ENCODE measurements at places on chromosomes 2 and 18.

DNA sequence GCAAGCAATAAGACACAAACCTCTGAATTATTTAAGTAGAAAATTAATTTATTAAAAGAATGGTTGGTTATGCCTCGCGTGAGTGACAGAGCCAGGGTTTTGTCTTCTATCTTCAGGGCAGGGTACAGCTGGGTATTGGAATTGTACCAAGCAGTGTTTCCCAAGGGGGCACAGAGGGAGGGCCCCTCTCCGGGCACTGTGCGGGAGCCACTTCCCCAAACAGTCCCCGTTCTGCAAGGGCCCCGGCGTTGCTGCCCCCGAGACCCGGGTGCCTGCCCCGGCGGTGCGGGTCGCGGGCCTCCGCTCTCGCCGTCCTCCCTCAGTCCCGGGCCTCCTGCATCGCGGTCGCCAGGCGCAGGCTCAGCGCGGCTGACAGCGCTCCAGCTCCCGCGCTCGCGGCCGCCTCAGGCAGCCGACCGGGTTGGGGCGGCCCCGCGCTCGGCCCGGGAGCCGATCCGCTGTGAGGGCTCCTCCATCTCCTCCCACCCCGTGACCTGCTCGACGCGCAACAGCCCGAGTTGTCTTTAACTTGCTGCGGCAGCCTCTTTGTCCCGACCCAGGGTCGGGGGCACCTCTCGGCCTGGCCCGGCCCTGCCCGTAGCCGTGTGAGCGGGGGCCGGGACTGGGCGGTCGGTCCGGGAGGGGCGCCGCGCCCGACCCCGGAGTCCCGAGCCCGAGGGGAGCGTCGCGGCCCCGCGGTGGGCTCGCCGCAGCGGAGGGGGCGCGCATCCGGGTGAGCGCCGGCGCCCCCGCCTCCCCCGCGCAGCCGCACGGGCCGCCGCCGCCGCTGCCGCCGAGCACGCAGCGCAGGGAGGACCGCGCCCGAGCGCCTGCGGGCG is 620 bp upstream of the GALNT1 start:
- DNase-seq: peak; percentile 62

DNA sequence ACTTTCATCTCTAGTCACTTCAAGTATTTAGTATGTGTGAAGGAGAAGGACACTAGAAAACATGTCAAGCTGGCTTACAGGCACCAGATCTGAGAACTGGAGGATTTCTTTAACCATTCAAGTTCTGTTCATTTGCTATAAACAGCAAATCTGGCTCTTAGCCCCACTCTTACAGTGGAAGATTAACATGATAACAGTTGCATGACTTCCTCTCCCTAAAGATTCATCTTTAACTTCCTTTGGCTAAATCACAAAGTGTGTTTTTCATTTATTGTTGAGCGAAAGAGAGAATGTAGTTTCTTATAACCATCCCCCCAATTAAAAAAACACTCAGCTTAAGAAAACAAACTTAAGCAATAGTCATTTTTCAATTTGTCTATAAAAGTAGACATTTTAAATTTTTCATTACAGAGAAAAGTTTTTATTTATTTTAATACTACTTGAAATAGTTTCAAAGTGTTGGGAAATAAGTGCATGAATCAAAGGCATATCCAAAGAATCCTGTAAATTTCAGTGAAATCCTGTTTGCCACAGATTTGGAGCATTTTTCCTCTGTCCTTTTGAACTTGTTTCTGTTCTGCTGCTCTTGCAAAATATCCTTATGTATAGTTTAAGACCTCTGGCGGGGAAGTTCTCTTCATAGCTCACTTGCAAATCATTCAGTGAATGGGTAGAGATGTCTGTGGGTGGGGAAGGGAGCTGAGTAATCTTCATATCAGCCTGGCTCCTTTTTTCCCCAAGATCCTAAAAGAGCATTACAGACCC is 241.0 kb upstream of the RBBP8 start:
- peak; percentile 70 for DNase-seq

- DNase-seq: peak; percentile 13
Observed at GRCh38 chr2:165239230-165239629, at the start of gene SCN2A. Gene SCN2A (plus strand): TSS chr2:165239414. CDS start chr2:165295824, 56,410 bp downstream.

DNA sequence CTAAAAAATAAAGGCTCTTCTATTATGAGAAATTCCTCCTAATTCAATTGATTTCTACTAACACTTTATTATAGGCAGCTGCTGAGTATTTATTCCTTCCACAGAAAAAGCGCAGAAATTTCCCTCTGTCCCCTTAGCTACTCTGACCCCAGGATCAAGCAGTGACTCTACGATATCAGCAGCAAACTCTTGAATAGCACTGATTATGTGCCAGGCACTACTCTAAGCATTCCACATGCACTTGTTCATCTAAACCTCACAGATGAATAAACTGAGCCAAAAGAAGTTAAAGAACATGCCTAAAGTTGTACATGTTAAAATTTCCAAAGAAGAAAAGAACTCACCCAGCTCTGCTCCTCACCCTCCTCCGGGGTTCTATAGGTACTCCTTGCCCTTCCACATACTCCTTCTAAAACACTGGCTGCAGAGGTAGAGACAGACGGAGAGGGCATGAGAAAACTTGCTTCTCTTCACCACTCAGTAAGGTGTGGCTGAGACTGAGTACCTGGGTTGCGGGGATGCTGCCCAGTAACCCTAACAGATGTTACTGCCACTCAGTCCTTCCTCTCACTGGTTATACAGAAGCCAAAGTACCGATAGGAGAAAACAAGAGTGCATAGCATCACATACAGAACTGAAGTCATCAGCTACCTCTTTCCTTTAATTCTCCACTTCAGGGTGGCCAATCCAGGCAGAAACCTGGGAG is 9.9 kb downstream of the C1D start:
- DNase-seq: no peak

DNA sequence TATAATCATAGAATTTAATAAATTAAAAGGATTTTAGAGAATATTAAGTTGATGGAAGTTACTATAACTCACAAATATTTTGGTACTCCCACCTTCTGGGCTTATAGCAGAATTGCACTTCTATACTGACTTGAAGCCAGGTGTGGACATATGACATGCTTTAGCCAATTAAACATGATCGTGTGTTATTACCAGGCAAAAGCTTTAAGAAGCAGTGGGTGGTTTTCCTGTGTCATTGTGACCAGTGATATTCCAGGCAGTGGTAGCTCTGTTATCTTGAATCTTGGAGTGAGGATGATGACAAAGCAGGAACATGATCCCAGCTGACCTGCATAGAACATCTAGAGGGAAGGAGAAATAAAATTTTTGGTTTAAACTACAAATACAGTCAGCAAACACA is 370.9 kb upstream of the ZEB2 start:
- DNase-seq: no peak

DNA sequence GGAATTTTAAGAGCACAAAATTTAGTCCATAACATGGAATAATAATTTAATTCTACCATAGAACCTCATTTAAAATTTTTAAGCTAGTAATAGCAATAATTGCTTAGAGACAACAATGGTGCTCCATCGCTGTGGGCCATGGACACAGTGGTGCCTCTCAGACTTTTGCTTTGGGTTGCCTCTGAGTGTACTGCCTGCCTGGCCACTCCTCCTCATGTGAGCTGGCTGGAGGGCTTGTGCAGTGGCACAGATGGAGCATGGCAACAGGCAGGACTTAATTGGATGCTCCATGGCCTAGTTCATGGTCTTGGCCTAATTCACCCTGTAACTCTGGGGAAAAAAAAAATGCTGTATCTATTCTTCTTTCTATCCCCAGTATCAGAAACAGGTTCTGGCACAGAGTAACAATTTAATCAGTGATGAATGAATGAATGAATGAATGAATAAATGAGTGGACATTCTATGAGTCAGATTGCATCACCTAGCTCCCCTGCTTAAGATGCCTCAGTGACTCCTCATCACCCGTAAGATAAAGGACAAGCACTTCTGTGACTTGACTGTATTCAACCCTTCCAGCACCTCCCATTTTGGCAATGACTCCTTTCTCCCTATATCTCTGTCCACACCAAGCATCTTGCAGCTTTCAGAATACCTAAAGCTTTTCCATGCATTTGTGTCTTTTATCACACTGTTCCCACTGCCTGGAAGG is 211.8 kb upstream of the SLC14A2 start:
- no peak for DNase-seq

GRCh38 chr2:9168821-9169221 is 37.8 kb upstream of the ASAP2 start:
- DNase-seq: no peak

GRCh38 chr18:37294951-37295350 is 270.6 kb downstream of the CELF4 start:
- no peak for DNase-seq

DNA sequence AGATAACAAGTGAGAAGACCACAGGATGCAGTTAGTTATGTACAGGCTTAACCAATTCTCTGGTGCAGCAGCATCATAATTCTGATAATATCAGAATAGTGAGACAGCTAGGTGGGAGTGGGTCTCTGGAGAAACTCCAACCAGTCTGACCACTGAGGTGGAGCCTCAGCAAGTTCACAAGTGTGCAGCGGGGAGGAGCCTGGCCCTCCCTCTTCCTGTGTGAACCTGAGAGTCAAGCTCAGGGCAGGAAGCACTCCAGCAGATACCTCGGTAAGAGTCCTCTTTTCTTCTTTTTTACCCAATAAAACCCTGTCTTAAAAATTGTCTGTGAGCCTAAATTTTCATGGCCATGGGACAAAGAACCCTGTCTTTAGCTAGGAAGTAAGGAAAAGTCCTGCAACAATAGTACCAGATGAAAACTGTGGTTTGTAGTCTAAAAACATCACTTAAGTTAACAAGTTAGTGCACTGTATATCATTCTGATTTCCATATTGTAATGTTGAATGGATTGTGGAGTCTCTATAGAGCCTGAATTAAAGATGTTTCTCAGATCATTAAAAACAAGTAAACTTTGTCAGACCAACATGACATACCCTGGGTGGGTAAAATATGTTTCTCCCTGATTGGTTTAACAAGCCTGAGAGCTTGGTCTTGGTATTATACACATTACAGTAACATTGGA is 370.8 kb downstream of the TMEM182 start:
- no peak for DNase-seq

GRCh38 chr2:61959381-61960293 is 54.2 kb downstream of the COMMD1 start:
- no peak for DNase-seq

GRCh38 chr18:51275712-51276476 is 78.4 kb upstream of the MEX3C start:
- DNase-seq: peak; percentile 76

- DNase-seq: no peak
Observed at GRCh38 chr2:128549646-128550260, 231.1 kb upstream of the HS6ST1 start.

Measured in muscle of back (tissue), 13 donors.